ENCODE measurements at places on chromosomes 13 and 19.

- DNase-seq, result no peak
Observed at GRCh38 chr19:12224676-12225075, 61.8 kb downstream of the ZNF136 start.

DNA sequence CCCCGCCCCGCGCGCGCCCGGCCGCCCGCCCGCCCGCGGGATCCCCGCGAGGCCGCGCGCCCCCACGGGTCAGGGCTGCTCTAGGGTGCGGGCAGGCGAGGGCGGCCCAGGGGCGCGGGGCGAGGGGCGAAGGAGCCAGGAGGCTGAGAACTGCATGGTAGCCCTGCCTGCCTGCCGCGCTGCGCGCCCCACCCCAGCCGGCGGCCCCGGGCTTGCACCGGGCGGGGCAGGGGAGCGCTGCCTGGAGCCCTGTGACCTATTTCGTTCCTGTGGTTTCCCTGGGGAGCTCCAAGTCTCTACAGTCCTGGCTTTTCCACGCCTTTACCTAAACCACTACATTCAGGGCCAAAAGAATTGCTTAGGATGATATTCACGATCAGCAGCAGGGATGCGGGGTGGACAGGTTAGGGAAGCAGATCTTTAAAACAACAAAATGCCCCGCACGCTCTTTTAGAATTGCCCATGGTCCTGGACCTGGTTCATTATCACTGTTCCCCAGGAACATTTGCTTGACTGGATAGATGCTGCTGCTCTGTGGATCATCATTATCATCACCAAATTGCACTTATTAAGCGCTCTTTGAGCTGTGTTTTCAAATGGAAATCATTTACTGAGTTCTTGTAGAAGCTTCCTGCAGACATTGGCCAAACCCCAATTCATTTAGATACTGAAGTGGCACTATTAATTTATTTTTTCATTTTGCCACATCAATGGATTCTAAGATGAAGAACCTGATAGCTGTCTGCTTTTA lies 421 bp upstream of the GPR12 start:
- no peak for DNase-seq

- no peak for DNase-seq
Observed at GRCh38 chr19:7670790-7671189, 1.9 kb downstream of the RETN start.

GRCh38 chr13:69619651-69620050 lies 488.0 kb upstream of the ATXN8OS start:
- no peak for DNase-seq

DNA sequence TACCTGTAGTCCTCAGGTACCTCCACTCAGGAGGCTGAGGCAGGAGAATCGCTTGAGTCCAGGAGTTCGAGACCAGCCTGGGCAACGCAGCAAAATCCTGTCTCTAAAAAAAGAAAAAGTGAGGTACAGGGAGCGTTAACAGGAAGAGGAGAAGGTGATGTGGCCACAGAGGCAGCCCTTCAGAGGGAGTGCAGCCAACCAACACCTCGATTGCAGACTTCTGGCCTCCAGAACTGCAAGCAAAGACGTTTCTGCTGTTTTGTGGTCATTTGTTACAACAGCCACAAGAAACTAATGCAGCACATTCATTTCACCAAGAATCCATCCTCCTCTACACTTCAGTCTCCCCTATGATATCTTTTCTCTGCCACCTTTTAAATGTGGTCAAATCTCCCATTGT lies 145.2 kb downstream of the USP12 start:
- DNase-seq, result no peak

Data from lower leg skin (tissue), 4 donors.